ENCODE measurements at places on chromosomes 4 and X.
A peak's percentile ranks its signal among the peaks of the same experiment; 100 is the strongest.

DNA sequence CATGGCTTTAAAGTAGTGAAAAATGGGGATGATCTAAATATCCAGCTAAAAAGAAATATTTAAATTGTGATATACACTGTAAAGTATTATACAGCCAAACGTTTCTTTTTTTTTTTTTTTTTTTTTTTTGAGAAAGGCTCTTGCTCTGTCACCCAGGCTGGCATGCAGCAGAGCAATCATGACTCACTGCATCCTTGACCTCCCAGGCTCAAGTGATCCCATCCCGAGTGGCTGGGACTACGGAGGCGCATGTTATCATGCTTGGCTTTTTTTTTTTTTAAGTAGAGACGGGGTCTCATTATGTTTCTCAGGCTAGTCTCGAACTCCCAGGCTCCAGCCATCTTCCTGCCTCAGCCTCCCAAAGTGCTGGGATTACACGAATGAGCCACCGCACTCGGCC lies 17.1 kb downstream of the SMIM14 start:
- no peak for DNase-seq

DNA sequence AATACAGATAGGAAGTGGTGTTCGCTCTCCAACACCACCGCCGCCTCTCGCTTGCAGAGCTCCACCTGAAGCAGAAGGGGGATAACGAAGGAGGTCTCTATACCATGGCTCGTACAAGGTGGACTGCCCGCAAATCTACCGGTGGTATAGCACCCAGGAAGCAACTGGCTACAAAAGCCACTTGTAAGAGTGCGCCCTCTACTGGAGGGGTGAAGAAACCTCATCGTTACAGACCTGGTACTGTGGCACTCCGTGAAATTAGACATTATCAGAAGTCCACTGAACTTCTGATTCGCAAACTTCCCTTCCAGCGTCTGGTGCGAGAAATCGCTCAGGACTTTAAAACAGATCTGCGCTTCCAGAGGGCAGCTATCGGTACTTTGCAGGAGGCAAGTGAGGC lies 5.2 kb upstream of the BMP15 start:
- peak; percentile 18 for DNase-seq

DNA sequence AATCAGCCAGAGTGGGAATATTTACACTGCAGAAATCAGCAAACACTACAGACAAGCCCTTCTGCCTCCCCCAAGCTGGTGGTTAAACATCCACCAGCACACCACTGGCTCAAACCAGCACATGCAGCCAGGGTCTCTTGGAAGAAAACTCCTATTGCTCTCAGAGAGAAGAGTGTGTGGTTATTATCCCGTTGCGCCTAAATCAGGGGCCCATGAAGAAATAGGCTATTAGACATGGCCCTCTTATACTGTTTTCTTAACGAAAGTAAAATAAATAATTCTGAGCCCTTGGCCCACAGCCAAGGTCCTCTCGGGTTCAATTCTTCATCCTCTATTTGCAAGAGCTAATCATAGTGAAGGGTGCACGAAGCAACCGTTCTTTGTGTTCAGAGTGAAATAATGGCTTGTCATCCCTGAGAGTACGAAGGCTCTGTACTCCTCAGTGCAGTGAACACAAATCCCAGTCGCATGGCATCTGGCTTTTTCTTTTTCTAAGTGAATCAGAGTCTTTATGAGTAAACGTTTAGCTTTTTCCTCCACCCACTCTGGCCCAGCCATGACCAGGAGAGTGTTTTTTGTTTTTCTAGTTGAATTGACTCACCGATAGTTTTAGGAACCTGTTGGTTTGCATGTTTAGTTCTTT lies 33.4 kb upstream of the RBM47 start:
- no peak for DNase-seq

DNA sequence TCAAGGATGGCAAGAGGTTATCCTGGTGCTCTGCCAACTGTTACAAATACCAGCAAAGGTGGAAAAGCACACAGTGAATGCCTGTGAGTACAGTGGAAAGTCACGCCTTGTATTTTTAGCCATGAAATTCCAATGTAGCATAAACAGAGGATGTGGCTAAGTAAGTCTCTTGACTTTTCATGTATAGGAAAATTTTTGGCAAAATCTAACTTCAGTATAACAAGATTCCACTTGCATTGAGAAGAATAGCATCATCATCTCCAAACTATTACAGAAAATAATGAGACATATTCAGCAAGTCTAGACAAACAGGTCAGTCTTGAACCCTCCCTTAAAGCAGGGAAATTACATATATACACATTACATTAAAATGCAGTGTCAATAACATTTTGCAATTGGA lies 7.9 kb downstream of the SLC10A6 start:
- no peak for DNase-seq

- no peak for DNase-seq
These were observed 139.7 kb downstream of the EFHC2 start for GRCh38 chrX:44203791-44204190.

- no peak for DNase-seq
These were observed 88.4 kb upstream of the CLNK start for GRCh38 chr4:10773010-10773409.

- no peak for DNase-seq
These were observed 36.7 kb downstream of the UBQLN2 start for GRCh38 chrX:56600141-56600540.

DNA sequence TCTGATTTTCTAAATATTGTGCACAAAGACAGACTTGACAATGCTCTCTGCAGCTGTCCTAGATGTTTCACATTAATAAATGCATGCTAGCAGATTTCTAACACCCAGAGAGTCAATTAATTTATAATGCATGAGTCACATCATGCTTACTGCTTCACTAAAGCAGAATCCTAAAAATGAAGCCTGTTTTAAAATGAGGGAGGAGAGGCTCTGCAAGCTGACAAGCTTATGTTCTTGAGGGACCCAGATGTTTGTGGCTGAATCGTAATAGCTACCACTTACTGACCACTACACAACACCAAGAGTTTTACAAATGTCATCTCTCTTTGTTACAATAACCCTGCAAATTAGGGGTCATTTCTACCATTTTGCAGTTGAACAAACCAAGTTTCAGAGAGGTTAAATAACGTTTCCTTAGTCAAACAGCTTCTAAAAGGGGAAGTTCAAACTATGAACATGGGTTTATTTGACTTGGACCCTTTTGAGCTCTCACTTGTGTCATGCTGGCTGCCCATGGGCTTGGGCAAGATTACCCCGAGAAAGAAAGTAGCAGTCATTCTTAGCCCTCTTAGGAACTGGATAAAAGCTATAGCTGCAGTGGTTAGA lies 262.7 kb upstream of the ETNPPL start:
- no peak for DNase-seq

DNA sequence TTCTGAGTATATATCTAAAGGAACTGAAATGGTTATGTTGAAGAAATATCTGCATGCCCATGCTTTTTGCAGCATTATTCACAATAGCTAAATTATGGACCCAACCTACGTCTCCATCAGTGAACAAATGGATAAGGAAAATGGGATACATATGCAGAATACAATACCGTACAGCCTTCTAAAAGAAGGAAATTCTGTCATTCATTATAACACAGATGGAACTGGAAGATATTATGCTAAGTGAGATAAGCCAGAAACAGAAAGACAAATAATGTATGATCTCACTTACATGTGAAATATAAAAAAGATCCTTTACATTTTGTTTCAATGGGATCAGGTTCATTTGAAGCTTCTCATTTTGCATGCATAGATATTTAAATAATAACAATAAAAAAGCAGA lies 263.3 kb downstream of the STPG2 start:
- no peak for DNase-seq

- DNase-seq = no peak
These were observed 92.5 kb downstream of the AKAP4 start for GRCh38 chrX:50108264-50108663.

DNA sequence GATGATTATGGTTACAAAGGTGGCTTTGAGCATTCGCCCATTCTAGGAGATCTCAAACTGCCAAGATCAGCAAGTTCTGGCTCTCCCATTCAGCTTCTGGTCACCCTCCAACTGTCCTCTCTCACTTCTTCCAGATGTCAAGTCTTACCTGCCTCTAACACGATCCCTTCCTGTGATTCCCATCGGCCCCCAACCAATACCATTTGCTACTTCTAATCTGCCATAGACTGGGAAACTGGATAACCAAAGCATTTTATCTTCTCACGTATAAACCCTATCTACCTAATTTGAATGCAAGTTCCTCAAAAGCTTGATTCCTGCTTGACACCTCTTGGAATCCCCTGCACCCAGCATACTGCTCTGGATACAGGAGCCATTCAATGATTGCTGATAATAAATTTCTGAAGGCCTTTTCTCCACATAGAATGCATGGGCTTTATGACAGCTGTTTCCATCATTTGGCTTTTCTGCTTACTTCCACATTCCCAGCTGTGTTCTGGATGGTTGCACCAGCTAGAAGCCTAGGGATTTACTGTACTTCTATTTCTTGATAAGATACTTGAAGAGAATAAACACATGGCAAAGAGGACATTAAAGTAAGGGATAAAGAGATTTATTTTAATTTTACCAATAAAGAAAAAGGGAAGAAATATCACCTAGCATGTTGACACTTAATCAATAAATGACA lies 9.6 kb downstream of the GPC4 start:
- no peak for DNase-seq

GRCh38 chrX:32141841-32142240 lies 1069.5 kb downstream of the DMD start:
- no peak for DNase-seq

DNA sequence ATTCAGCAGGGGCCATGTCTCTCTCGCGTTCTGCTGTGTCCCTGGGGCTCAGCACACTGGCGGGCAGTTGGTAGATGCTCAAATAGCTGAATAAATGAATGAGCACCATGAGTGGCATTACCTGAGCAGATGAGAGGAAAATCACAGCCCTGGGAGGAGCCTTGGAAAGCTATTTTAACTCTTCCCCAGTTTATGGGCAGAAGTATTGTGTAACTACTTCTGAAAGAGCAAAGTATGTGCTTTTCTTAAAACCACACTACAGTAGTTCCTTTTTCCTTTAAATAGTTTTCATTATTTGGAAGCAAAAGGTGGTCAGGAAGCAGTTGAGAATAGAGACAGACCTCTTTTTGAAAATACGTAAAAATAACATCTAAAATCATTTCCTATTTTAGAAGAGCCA lies 3.0 kb upstream of the PLAC1 start:
- no peak for DNase-seq

DNA sequence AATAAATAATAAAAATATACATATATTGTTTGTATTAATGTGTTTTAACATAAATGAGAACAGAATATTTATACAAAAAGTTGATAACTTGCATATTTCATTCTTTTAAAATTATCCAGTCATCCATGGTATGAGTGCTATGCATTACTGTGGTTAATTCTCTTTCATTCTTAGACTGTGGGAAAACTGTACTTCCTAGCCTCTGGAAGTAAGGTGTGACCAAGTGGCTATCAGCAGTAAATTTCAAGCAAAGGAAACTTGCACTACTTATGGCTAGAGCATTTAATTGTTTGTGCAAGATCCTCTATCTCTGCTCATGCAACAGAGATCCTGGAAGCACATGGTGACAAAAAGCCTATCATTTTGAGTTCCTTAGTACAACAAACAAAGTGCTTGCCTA lies 1054.5 kb upstream of the PABPC4L start:
- DNase-seq = no peak

- no peak for DNase-seq
These were observed 238.5 kb downstream of the RASL11B start for GRCh38 chr4:53100501-53101190.

DNA sequence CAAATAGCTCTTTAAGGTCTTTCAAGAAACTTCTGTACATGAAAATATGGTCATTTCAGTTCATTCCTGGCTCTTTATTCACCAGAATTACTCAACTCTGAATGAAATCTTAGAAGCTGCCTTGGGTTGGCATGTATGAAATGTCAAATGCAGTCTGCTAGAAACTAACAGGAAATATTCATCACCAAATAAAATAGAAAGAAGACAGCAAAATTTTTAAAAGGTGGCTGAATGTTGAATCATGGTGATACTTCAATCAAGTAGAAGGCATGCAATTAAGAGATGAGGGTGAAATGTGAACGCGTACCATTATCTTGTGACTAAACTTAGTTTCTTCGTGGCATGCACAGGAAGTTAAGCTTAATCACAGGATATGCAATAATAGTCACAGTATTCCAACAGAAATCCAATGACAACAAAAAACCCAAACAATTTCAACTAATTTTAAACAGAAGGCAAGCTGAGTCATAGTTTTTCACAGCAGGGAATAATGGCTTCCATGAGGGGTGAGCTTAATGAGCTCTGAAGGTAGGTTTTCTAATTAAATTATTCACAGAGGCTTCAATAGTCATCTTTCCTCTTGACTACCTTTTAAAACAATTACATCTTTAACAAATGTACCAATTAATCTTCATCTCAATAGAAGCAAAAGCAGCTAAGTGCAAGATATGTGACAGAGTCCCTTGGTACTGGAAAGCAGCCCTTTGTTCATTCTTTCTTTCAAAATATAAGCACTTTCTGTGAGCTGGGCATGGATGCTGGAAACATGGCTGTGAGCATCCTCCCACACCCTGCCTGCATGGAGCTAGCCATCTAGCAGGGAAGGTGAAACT lies 44.5 kb downstream of the SCFD2 start:
- DNase-seq = no peak

DNA sequence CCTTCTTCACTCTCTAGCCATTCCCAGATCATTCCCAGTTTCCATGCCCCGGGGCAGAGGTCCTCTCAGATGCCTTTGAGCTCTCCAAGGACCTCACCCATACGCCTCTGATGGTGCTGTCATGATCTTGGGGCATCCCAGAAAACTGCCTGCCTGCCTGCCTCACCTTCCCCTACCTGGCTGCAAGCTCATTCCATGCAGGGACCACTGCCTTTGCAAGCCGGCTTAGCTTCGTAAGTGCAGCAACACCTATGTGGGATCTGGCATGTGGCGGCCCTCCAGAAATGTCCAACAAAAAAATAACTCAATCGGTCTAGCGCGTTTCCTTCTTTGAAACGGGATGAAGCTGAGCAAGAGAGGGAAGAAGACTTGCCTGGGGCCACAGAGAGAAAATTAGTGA lies 53.0 kb downstream of the C4orf50 start:
- no peak for DNase-seq

- no peak for DNase-seq
These were observed 188.4 kb upstream of the CLNK start for GRCh38 chr4:10872833-10873517.

- DNase-seq = no peak
These were observed 456.6 kb downstream of the IL15 start for GRCh38 chr4:142092941-142093340.

DNA sequence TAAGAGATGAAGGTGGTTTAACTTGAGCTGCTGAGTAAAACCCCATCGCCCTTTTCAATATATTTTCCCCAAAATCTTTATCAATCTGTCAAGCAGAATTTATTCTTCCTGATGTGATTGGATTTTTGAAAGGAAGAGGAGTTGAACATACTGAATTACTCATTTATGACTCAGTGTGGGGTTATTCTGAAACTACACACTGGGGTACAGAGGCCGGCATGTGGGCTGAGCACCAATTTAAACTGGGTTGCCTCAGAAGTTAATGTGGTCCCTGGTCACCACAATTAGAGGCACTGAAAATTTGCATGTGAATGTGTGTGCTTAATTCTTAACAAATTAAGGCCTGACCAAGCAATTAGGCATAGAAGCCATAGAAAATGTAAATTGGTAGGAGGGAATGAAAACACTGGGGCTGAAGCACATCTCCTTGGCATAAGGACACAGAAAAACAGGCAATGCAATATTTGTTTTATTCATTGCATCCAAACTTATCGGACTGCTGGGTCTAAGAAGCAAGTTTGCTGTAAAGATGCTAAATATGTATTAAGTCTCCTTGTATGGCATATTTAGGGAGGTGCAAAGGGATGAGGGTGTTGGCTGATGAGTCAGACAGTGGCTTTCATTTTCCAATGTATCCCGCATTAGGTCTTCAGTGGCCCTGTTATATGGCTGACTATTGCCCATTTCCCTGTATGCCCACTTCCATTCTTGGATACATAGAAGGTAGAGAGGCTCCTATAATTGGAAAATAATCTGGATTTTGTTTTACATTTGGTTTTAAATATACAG lies 170.9 kb downstream of the IL15 start:
- no peak for DNase-seq
